ENCODE measurements at places on chromosomes 12 and 14.

DNA sequence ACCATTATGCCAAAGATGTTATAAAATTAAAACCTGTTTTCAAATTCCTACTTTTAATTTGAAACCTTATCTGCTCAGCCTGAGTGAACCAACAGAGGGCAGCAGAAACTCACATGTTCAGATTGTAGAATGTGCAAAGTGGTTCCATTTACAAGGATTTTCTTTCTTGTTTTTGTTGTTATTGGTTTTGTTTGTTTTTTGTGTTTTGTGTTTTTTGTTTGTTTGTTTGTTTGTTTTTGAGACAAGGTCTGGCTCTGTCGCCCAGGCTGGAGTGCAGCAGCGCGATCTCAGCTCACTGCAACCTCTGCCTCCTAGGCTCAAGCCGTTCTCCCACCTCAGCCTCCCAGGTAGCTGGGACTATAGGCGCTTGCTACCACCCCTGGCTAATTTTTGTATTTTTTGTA, 22.8 kb upstream of the GARIN2 start:
- DNase-seq, result peak; percentile 37

DNA sequence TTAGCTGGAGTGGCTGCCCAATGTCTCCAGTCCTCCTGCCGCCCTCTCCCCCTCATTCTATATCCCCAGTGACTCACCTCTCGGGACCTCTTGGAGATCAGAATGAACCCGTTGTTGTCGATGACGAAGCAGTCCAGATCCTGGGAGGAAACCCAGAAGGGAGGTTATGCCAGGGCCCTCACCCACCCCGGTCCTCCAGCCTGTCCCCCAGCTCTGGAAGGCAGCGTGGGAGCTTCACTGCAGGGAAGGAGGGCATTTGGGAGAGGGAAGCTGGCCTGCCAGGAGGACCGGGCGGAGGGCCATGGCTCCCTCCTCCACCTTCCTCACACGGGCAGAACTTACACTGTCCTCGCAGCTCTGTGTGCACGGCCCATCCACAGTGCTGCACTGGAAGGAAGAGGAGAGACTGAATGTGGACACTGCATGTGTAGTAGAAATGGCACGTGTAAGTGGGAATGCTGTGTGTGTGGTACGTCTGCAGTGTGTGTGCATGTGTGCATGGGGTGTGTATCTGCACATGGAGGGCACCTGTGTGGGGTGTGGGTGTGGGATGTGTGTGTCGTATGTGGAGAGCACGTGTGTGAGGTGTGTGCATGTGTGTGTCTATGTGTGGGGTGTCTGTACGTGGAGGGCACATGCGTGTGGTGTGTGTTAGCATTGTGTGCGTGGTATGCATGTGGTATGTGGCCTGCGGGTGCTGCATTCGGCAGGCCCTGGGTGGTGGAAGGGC, 10.0 kb upstream of the LRTM2 start:
- peak; percentile 26 for DNase-seq

GRCh38 chr14:51603495-51603894, 48.2 kb upstream of the FRMD6 start:
- peak; percentile 48 for DNase-seq

DNA sequence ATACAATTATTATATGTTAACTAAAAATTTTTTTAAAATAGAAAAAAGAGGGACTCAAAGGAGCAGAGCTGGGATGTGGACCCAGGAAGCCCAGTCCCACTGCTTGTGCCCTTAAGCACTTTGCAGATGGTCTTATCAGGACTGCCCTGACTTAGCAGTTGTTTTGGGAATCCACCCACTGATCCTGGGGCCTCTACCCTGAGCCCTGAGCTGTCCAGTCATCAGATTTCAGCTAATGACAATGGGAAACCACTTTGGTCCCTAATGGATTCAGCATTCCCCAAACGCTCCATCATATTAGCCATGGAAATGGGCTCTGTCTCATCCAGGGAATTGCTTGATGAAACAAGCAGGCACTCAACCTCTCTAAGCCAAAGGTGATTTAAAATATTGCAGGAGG, 22.5 kb upstream of the WSCD2 start:
- DNase-seq, result no peak

DNA sequence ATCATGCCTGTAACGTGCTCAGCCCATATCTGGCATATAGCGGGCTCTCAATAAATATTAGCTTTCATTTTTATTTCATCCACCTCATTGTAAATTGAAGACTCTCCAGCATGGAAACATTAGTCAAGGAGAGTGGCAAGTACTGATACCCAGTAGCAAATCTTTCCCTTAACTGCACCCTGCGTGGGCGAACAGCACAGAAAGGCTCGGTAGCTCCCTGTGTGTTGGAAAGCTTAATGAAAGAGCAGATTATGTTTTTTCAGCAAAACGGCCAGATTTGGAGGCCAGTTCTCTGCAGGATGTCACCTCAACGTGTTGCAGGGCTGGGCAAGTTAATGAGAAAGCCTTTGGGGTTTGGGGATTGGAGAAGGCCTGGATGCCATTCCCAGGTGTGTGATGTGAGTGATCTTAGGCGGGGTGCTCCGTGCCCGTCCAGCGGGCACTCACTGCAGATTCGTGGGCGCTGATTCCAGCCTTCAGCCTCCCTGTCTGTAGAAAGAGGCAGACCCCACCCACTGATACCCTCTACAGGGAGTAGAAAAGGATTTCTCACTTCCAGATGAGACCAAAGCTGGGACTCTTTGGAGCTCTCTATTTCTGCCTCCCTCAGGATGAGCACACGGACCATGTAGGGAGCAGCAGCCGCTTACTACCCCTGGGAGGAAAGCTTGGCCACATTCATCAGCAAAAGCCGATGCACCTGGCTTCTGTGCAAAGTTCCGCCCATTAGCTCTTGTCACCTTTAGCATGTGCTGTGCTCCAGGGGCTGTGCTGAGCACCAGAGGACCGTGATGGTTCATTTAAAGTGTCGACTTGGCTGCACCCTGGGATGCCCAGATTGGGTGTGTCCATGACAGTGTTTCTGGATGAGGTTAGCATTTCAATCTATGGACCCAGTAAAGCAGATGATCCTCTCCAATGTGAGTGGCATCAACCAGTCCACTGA, 29.1 kb downstream of the C14orf132 start:
- DNase-seq, result no peak
